ENCODE measurements at places on chromosomes 16 and 17. TPM values are rescaled to one million over a fixed set of nuclear protein-coding genes. Genes with fewer than 3 reads are reported as not detected.

NPB gene
- total RNA-seq, result 0.24 TPM

SCNN1B gene
- not detected for total RNA-seq

KRTAP9-4 gene
- not detected for total RNA-seq

WFDC1 gene
- total RNA-seq, result not detected

SEPTIN1 gene
- total RNA-seq, result 133 TPM

TLCD3B gene
- 0.22 TPM for total RNA-seq

MARCHF10 gene
- total RNA-seq, result not detected

P2RX5 gene
- 53.5 TPM for total RNA-seq

DNA sequence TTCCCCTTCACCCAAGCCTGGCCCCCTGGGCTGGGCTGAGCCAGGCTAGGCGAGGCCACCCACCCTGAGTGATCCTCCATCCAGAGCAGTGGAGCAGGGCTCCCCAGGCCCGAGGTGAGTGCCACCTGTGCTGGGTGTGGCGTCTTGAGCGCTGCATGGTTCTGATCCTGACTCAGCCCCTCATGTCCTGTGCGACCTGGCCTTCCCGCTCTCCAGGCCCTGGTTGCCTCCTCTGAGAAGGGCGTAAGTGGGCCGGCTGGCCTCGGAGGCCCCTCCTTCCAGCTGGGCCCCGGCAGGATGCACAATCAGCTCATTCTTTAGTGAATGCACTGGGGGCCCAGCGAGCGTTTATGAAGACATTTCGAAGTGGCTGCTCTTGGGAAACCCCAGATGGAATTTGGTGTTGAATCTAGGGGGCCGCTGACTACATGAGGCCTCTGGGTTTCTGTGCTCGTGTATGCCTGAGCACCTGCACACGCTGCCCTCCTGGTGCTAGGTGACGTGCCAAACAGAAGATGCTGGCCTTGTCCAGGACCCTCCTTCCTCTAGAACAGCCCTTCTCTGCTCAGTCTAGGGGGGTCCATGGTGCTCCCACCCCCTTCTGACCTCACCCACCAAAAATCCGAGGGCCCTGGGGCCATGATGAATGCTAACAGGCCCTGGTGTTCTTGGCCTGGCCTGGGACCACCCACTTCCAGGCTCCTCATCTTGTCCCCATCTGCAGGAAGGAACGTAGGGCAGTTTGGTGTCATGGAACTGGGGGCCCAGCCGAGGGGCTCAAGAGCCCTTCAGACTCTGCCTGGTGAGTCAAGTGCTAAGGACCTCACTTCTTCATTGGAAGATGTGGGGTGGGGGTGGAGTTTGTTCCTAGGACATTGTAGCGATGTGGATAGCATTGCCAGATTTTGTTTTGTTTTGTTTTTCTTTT is 3.6 kb upstream of the TMEM92 start:
- no peak for DNase-seq

DNA sequence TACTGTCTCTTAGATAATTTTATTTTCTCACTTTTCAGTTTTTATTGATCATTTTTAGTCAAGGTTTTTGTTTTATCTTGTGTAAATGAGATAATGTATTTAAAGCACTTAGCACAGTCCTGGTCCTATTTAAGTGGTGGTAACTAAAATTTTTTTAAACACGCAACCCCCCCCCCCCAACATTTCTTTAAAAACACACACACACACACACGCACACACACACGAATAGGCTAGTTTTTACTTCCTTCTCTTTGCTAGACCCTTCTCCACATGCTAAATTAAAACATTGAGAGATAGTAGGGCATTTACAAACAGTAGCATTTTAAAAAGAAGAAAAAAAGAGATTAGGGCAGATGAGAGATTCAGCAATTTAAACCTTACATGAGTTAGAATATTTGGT is 5.0 kb downstream of the NFATC3 start:
- DNase-seq, result no peak

DNA sequence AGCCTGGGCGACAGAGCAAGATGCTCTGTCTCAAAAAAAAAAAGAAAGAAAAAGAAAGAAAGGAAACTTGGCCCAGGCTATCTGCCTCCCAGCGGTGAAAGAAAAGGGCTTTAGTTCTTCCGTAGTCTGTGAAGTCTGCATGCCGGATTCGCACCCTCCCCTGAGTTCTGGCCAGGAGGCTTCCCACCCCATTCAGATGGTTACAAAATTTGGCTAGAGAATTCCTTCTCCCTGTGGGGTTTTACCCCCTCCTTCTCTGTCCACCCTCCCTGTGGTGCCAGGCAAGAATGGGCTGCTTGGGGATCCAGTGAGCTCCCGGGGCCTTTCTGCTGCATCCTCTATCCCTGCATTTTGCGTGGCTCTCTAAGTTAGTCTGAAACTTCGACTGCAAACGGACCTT is 37.8 kb downstream of the PAFAH1B1 start:
- no peak for DNase-seq

DNA sequence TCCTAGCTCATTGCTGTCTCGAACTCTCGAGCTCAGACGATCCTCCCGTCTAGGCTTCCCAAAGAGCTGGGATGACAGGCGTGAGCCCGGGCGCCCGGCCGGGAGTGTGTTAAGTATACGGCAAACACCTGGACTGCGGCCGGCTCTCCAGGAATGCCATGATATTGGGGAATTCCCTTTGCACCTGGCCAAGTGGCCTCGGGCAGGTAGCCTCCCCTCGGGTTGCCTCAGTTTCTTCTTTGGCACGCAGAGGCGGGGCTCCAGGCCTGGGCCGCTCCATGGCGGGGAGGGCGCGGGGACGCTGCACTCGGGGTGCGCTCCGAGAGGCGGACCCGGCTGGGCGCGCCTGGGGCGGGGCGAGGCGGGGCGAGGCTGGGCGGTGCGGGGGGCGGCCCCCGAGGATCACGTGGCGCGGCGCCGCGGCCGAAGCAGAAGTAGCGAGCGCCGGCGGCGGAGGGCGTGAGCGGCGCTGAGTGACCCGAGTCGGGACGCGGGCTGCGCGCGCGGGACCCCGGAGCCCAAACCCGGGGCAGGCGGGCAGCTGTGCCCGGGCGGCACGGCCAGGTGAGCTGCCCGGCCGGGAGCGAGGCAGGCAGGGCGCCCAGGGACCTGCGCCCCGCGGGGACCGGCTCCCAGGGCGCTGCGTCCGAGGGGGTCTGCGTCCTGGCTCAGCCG is at the start of gene PLCG2:
TSS of gene PLCG2 (plus strand) at position 431 of the 675 bp plus-strand sequence. CDS start 6,699 bp downstream, outside the sequence.
- peak; percentile 55 for DNase-seq

- peak; percentile 13 for DNase-seq
Observed at GRCh38 chr16:70331588-70332358, 14.9 kb upstream of the DDX19A start.

DNA sequence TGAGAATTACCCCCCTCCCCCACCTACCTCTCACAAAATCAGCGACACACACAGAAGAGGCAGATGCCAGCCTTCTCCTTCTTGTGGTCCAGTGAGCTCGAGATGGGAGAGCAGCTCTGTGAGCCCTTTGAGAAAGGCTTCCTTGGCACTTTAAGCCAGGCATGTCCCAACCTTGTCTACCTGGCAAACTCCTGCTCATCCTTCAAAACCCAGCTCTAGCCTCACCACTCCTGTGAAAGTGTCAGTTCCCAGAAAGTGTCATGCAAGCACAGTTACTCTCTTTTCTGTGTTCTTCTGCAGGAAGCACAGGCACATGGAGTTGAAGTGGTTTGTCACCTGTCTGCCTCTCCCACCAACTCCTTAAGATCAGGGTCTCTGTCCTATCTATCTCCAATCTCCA is 1.6 kb downstream of the TMEM98 start:
- DNase-seq, result no peak

DNA sequence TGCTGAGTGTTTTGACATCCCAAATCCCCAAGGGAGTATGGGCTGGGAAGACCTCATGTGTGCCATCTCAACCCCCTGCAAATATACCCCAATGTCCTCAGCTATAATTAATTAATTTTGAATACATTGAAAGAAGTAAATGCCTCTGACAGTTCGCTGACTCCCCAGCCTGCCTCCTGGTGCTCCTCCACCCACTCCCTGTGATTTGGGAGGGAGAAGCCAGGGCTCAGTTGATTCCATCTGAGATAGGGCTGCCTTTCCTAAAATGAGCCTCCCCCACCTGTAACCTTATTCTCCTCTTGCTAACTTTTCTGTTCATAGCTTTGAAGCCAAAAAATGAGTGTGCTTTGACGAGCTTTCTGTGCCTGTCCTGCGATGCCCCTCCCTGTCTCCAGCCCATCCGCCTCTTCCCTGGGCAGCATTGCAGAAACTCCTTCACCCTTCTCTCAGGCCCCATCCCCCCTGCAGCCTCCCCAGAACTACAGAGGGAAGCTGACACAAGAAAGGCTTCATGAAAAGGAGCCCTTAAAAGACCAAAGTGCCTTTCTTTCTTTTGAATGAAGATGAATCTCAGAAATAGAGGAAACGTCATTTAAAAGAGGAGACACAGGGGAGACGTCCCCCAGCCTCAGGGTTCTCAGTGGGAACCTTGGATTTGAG is 70.3 kb downstream of the HLF start:
- no peak for DNase-seq

DNA sequence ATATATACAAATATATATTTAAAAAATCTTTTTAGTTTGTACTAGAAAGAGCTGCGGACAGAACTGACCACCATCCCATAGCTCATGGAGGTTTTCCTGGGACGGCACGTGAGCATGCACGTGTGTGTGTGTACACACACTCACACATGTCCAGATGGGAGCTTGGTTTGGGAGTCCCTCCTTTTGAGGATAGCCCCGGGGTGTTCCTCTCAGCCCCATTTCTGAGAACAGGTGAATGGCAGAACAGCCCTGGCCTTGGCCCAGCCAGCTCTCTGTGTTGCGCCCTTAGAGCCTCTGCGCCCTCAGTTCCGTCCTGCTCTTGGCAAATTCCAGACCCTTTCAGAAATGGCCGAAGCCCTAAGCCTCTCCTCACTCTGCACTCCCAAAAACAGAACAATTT is 70.1 kb downstream of the AMFR start:
- DNase-seq, result no peak

DNA sequence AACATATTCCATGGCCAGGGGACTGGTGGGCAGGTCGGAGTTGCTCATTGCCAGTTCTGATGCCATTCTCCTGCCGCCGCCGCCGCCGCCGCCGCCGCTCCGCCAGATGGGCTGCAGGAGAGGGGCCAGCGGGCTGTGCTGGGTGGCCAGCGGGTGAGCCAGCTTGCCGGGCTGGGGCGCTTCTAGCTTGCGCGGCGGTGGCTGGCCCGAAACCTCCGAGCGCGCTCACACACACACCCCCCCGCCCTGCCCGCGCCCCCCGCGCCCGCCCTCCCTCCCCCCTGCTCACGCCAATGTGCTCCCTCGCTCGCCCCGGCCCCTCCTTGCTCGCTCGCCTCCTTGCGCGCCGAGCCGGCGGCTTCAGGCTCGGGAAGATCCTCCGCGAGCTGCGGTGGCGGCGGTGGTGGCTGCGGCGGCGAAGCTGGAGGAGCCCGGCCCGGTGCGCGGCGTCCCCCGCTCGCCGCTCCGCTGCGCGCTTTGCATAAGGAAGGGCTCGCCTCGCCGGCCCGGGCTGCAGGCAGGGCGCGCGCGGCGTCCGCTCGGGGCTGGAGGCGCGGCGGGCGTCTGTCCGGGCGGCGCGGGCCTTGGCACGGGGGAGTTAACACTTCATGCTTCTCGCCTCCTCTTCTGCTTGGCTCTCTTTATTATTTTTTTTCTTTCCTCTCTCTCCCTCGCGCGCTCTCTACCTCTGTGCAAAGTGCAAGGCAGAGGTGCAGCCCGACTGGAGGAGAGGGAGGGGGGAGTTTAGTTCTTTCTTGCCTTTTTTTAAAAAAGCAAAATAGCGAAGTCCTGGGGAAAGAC is 500 bp downstream of the MAF start:
- DNase-seq, result peak; percentile 17

- DNase-seq, result no peak
Observed at GRCh38 chr16:10594312-10594950, 14.0 kb upstream of the EMP2 start.

DNA sequence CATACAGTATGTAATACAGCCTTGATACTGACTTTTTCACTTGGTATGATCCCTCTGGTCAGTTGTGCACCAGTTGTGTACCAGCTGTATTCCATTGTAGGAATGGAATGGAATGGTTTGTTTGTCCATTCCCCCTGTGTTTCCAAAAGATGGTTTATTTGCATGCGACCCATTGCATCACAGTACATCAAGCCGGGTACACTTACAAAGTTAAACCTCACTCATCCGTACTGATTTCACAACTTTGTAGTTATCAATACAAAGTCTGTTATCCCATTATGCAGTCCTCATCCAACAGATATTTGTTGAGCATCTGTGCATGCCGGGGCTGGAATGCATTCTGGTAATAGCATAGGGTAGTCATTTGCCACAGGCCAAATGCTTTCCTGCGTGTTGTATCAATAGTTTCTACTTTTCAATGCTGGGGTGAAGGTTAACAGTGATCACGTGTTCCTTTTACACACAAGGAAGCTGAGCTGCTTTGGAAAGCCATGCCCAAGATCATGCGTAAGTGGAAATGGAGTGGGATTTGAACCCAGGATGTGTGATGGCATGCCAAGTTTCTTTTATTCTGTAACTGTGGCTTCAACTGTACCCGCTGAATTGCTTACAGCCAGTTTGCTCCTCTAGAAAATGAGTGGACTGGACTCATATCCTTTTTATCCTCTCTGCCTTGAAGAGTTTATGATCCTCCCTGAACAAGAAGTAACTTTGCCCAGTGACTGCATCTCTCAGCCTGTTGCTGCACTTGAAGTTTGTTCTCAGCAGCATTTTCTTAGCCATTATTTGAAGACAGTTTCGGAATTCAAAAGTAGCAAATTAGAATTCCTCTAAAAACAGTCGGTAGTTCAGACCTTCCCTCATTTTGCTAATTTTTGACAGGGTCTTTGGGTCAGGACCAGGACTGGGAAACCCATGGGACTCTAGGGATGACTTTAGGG is 228.5 kb downstream of the CCDC182 start:
- DNase-seq, result no peak

- no peak for DNase-seq
Observed at GRCh38 chr17:79217473-79218135, 143.0 kb downstream of the ENGASE start.

DNA sequence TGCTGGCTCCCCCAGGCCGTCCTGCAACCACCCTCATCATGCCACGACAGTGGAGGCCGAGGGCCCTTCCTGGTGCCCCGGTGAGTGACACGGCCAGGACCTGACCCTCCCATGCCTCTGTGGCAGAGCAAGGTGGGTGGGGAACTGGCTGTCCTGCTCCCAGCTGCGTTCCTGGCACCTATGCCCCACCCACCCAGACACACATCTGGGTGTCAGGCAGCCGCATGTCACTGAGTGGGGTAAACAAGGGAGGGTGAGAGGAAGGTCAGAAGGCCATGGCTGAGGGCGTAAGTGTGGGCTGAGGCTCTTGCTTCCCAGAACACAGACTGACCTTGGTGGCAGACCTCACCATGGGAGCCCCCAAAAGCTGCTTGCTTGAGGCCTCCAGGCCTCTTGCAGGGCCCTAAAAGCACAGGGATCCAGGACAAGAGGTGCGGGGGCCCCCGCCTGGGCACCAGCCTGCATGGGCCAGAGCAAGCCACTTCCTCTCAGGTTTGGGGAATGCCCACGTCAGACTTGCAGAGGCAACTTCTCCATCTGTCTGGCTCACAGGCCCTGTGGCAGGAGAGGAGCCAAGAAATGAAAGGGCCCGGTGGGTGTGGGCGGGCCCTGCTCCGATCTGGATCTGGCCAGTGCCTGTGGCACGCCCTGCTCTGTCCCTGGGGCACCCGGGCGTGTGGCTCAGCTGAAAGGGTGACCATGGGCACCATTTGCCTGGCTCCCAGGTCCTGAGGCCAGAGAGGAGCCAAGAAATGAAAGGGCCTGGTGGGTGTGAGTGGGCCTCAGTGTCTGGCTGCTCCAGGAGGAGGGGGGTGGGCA is 3.9 kb upstream of the CCDC57 start:
- no peak for DNase-seq
